ENCODE measurements at places on chromosomes 5 and 9. TPM values are rescaled to one million over a fixed set of nuclear protein-coding genes. Genes with fewer than 3 reads are reported as not detected.

- DNase-seq, result no peak
Observed at GRCh38 chr9:94938384-94938783, 211.9 kb downstream of the AOPEP start.

GRCh38 chr5:83562071-83562606, 90.6 kb downstream of the VCAN start:
- no peak for DNase-seq

DNA sequence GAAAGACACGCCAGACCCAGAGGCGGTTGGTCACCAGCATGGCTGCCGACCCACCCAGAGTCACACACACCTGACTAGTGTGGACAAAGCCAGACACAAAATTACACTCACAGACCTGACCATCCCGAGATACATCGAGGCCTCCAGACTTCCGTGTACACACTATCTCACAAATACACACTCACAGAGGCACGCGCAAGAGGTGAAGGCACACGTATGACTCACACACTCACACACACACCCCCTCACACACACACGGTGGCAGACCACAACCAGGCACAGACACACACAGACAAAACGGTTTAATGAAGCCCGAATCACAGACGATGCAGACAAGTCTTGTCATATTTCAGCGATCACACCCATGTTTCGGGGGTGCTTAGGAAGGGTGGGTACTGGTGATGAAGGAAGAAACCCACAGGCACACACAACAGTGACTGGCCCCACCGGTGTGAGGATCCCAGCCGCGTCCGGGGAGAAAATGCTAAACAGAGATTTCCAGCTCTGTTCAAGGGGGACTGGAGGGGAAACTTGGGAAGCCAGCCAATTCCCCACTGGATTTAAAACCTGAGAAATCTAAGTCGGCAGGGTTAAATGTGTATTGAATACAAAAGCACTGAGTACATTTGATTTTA, 51.3 kb downstream of the CRB2 start:
- no peak for DNase-seq

Gene TTLL11
- 3.0 TPM for total RNA-seq

Gene CNTFR
- 20.1 TPM for total RNA-seq

Gene CARD6
- total RNA-seq, result 5.4 TPM

All from Peyer's patch (tissue), 4 donors.